ENCODE measurements at places on chromosomes 16 and 17.

GRCh38 chr17:21365016-21365415 lies 11.1 kb upstream of the KCNJ12 start:
- no peak for DNase-seq

DNA sequence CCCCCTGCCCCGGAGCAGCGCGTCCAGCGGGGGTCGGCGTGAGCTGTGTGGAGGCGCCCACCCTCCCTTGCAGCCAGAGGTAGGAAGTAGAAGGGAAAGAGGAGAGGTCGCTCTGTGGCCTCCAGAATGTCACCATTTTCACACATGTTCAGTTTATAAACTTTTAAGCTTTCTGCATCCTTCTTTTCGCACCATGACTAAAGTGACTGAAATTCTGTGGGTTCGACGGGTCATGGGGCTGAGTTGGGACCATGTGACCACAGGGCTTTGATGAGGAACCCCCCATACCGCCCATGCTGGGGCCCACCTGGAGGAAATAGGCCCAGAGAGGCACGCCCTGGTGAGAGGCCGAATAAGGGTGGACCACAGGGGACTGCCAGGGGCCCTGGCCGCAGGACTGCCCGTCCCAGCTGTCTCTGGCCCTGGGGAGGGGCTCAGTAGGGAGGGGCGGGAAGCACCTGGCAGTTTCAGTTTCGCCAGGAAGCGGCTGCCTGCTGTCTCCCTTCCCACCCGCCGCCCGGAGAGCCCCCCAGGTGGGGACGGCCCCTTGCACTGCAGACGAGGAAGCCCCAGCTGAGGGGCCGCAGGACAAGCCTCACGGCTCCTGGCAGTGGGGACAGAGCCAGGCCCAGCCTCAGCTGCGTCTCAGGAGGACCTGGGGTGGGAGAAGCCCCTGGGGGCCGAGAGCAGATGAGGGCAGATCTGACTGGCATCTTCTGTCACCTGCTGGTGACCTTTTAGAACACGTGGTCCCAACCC lies 9.0 kb downstream of the CBFA2T3 start:
- no peak for DNase-seq

DNA sequence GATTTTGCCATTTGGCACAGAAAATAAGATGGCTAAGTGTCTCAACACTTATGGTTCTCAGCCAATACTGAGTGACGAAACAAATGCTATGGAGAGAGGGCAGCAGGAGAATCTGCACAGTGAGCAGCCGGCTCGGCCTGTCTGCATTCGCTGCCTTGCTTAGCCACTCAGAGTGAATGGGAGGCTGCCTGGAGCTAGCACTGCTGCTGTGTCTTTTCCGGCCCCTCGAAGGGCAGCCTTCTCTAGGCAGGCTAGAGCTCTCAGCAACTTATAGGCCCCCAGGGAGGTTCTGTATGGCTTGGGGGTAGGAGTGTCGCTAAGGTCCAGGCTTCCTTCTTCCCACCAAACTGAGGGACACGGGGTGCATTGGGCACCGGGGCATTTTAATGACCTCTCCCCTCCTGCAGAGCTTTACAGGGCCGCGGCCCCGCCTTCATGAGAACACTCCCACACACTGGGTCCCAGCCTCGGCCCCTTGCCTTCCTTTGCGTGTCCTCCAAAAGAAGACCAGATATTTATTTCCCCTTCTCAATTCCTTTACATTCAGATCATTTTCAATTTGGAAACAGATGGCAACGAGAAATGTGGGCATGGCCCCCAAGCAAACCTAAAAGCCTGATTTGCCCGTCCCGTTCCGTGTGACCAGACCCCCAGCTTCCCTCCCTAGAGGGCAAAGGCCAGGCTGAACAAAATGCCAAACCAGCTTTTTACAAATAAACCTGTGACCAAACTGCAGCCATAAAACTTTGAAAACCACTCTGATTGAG lies 670.9 kb downstream of the TOX3 start:
- DNase-seq: no peak

DNA sequence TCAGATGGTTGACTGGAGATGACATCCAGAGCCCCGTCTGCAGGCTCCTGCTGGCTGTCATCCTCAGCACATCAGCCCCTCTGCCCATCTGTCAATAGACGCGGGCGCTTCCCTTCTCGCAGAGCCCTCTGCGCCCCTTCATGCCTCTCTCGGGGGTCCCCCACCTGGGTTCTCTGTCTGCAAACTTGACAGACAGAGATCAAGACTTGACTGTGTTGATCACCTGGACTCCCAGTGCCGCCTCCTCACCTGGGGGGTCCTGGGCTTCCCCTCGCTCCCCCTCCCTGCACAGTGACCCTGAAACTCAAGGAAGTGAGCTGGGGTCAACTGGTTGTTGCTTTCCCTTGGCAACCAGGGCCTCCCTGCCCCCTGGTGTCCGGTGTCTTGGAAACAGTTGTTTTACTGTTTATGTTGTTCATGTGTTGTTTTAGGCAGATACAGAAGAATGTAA lies 31.9 kb downstream of the RNF213 start:
- no peak for DNase-seq

DNA sequence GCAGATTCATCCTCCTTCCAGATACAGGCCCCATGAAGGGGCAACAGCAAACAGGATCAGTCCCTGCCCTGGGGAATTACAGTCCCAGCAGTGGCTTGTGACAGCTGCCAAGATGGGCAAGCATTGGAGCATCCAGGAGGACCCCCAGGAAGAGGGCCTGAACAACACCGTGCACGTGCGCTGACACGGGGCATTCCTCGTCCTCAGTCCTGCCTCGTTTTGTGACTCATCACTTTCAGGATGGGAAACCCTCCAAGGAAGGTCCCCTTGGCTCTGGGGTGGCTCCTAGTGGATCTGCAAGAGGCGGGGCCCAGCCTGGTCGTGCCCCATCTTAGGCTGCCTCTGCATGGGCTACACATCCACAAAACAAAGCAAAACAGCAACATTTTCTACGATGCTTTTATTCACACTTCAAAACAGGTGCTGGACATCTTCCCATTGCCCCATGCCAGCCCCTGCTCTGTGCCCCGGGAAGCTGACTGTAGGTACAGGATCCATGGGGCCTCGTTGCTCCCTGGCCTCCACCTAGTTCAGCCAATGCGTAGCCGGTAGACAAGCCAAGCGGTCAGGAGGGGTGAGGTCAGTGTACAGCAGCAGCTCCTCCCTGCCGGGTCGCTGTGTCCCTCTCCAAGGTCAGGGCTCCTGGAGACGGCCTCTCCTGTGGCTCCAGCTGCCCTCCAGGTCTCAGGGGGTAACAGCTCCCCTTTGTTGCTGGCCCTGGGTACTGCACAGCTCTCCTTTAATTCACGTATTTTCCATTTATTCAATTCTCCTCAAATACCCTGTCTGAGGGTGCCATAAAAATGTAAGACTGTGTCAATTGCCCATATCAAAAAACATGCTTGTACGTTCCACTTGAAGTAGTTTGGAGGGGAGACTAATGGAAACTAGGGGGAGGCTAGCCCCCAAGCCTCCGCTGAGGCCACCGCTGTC lies 32.2 kb downstream of the ACTG1 start:
- no peak for DNase-seq

- DNase-seq: no peak
Measured at GRCh38 chr17:8324132-8324531, 14.1 kb downstream of the ARHGEF15 start.
